ENCODE measurements at places on chromosomes 5 and 9.

GRCh38 chr5:79301046-79301712, 65.2 kb downstream of the JMY start:
- no peak for DNase-seq

GRCh38 chr5:20556115-20556763, 568.2 kb upstream of the CDH18 start:
- DNase-seq, result no peak

- DNase-seq, result no peak
Measured at GRCh38 chr9:4852419-4852818, 59.7 kb downstream of the RCL1 start.

GRCh38 chr5:136769900-136770684, 404.7 kb upstream of the TRPC7 start:
- DNase-seq, result peak; percentile 66

Measured in dorsolateral prefrontal cortex (tissue), 122 donors.